Temporal lobe (tissue), 4 donors: ENCODE measurements at places on chromosomes 3 and 15. TPM values are rescaled to one million over a fixed set of nuclear protein-coding genes. Genes with fewer than 3 reads are reported as not detected.

Gene SAMD7
- total RNA-seq: not detected

Gene SLMAP
- 39.8 TPM for total RNA-seq

Gene TNNC1
- total RNA-seq: 0.49 TPM

Gene GTF2E1
- 11.1 TPM for total RNA-seq

Gene ATP13A5
- total RNA-seq: 0.49 TPM

Gene WDR72
- under 0.01 TPM for total RNA-seq

Gene ACOX2
- total RNA-seq: 0.98 TPM

Gene BSN
- total RNA-seq: 14.3 TPM

Gene SMCO1
- not detected for total RNA-seq

Gene NDN
- total RNA-seq: 76.7 TPM

Gene DUOXA2
- total RNA-seq: not detected

Gene CALML4
- total RNA-seq: 2.5 TPM

Gene TJP1
- 60.0 TPM for total RNA-seq

Gene RAF1
- total RNA-seq: 126 TPM

Gene FBXW12
- 1.5 TPM for total RNA-seq

Gene CYP11A1
- not detected for total RNA-seq

Gene GPR149
- 1.7 TPM for total RNA-seq

Gene IQCH
- total RNA-seq: 2.7 TPM

Gene GABRA5
- total RNA-seq: 27.8 TPM

Gene LTK
- total RNA-seq: under 0.01 TPM

Gene IL17RE
- total RNA-seq: 0.49 TPM

Gene MAP2K5
- 12.3 TPM for total RNA-seq

Gene CLRN1
- not detected for total RNA-seq

Gene PRSS50
- total RNA-seq: 0.25 TPM

Gene FEZF2
- total RNA-seq: 15.2 TPM

Gene ZPLD1
- total RNA-seq: under 0.01 TPM

Gene TUSC7
- 0.25 TPM for total RNA-seq

Gene FES
- total RNA-seq: 3.7 TPM

Gene CFAP91
- 4.9 TPM for total RNA-seq

Gene HGD
- 0.98 TPM for total RNA-seq

Gene FETUB
- total RNA-seq: not detected

Gene EOMES
- 7.1 TPM for total RNA-seq

Gene ONECUT1
- total RNA-seq: not detected

Gene JMJD7
- 2.2 TPM for total RNA-seq

Gene APBA2
- total RNA-seq: 91.7 TPM

Gene RTP1
- total RNA-seq: 0.25 TPM

Gene ST3GAL6
- 13.0 TPM for total RNA-seq
